ENCODE measurements at places on chromosomes 1 and 21. TPM values are rescaled to one million over a fixed set of nuclear protein-coding genes. Genes with fewer than 3 reads are reported as not detected.
A peak's percentile ranks its signal among the peaks of the same experiment; 100 is the strongest.

DNA sequence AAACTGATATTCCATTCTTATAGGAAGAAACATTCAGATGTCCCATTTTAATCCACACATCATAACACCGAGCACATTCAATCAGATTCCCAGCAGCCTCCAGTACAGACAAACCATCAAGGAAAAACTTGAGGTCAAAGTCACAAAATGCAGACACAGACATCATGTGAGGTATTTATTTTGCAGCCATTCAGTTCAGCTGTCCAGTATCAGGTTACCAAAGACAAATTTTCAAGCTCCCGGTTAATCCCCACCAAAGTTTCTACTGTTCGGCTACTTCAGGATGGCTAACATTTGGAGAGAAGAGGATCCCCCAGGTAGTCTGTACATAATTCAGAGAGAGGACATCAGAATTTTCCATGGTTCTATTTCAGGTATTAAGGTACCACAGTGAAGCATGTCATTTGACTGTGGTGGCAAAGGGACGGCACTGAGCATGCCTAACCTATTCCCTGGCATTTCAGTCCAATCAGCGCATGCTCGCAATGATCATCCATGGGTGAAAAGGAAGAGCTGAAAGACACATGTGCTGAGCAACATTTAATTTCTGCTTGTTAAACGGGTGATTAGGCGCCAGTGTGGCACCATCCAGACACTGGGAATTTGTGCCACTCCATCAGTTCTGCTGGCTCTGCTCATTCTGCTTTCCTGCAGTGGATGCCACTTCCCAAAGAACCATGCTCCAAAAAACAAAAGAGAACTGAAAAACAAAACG is 13.6 kb upstream of the NDC1 start:
- no peaks in the 10 kb centered on the region for H3K36me3 ChIP-seq
- no peak overlapping the region for H3K27ac ChIP-seq
- H3K27me3 ChIP-seq: no peaks in the 10 kb centered on the region
- no peak overlapping the region for H3K4me3 ChIP-seq
- DNase-seq: no peak
- no peaks in the 10 kb centered on the region for H3K4me1 ChIP-seq

GRCh38 chr21:46284733-46285132 is 678 bp downstream of the MCM3AP start:
- DNase-seq: no peak
- H3K36me3 ChIP-seq: no peaks in the 10 kb centered on the region
- H3K27ac ChIP-seq: peak overlapping the region; percentile 97

DNA sequence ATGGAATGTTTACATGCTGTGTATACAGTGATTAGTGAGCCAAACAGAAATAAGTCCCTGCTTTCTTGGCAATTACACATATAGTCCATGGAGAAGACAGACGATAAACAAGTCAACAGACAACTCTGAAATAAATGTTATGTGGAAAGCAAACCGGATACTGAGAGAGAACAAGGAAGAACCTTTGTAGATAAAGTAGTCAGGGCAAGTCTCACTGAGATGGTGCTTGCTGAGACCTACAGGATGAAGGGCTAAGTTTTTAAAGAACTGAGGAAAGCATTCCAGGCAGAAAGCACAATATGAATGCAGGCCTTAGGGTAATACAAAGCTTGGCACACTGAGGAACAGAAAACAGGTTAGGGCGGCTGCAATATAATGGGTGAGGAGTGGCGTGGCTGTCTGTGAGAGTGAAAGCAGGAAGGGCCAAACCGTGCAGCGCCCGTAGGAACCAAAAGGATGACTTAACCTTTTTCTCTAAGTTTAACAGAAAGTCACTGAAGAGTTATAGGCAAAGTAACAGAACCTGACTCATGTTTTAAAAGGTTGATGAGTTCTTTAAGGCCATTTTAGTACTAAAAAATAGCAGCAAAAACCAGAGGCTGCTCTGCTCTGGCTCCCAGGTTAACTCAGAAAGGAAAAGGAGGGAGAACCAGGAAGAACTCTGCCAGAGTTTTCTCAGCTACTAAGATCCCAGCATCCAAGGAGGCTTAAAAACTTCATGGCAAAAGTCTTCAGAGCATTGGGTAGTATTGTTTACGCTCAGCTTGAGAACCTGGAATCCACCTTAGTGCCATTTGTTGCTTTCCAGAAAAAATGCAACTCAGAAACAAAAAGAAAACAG is 8.7 kb upstream of the TTF2 start:
- no peak overlapping the region for H3K4me3 ChIP-seq
- H3K27me3 ChIP-seq: no peaks in the 10 kb centered on the region
- H3K4me1 ChIP-seq: no peaks in the 10 kb centered on the region
- DNase-seq: no peak

DNA sequence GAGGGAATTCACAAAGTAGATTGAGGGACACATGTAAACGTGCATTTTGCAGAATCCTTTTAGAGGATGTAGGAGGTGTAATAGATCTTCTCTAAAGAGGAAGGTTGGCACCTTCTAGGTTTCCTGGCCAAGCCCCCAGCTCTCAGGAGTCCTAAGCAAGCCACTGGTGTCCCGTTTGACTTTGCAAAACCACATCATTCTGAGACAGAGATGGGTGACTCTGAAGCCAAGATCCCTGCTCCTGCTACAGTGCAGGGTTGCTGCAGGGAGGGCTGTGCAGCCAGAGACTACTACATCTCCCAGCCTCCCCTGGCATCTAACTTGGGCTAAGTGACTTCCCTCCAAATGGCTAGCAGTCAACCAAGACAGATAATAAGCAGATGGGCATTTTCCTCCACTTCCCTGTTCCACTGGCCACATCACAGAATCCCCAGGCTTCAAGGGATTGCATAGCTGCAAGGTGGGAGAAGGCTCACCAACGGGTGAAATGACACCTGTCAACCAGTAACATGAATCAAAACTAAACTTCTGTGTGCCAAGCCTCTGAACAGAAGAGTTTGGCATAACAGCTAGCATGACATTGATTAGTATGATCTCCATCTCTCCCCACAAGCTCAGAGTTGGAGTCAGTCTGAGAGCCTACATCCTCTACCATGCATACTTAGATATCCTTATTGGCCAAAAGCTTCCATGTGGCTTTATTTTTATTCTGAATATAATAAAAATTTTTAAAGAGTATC is 129.6 kb upstream of the COA6 start:
- H3K4me1 ChIP-seq: no peaks in the 10 kb centered on the region
- no peaks in the 10 kb centered on the region for H3K36me3 ChIP-seq
- DNase-seq: no peak
- H3K27ac ChIP-seq: no peak overlapping the region

DNA sequence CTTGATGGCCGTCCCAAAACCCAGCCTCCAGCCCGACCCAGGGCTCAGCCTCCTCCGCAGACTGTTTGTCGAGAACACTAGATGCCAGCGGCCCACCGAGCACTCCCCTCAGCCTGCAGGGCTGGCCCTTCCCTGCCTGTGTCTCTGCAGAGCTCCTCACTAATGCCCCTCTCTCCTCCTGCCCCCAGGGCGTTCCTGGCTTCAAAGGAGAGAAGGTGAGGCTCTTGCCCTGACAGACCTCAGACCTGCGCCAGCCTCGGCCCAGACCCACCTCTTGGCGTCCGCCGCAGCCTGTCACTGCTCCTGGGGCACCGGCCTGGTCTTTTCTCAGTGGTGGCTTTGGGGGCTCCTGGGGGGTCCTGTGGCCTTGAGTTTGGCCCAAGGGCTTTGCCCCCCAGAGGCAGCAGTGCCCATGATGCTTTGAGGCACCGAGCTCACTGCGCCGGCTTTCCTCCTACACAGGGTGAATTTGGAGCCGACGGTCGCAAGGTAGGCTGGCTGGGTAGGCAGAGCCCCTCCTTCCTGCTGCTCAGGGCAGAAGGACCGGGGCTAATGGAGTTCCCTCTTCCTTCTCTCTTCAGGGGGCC is 18.4 kb downstream of the COL6A2 start:
- no peaks in the 10 kb centered on the region for H3K27me3 ChIP-seq
- DNase-seq: no peak
- no peak overlapping the region for H3K4me3 ChIP-seq

DNA sequence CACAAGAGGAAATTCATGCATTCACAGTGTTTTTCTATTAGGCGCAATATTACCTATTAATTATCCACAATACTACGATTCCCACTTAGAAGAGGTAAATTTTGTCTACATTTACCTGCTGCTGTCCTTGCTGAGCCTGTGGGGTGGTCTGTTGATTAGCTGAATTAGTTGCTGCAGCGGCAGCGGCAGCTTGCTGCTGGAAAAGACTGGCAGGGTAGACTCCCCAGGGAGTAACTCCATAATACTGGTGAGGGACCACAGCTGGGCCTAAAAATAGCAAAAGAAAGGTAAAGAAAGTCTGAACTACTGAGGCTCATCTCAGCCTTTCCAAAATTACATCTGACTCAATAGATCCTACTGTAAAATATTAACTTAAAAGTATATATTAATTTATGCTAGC is 66.0 kb upstream of the SDC3 start:
- no peak overlapping the region for H3K27ac ChIP-seq
- H3K27me3 ChIP-seq: no peaks in the 10 kb centered on the region
- no peak for DNase-seq

DNA sequence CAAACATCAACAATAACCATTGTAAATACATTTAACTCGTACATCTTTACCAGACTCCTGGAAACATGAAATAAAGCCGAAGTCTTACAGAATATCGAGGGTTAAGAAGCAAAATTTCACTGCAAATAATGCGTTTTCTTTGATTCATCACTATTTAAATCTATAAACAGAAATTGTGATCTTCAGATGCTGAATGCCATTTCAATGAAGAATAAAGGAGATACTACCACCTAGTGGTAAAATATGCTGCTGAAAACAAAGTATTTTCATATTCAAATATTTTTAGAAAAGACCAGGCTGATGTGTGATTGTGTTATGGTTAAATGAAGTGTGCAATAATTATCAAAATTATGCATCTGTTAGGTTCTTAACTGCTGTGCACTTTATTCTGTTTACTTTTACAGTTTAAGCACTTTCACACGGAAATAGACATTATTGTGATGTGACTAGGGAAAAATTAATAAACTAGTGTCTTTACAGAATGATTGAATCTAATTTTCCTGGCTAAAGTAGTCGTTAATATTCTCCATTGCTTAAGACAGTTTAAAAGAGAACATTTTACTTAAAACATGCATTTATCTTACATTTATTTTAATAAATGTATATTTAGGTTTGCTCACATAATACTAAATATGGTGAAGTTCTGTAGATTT is 1093.1 kb downstream of the MRPL39 start:
- H3K4me3 ChIP-seq: no peak overlapping the region
- H3K27ac ChIP-seq: no peak overlapping the region
- no peaks in the 10 kb centered on the region for H3K4me1 ChIP-seq
- H3K36me3 ChIP-seq: no peaks in the 10 kb centered on the region
- DNase-seq: no peak

GRCh38 chr1:171583591-171584201 is 38.3 kb upstream of the MYOCOS start:
- H3K36me3 ChIP-seq: no peaks in the 10 kb centered on the region
- H3K27ac ChIP-seq: no peak overlapping the region
- no peaks in the 10 kb centered on the region for H3K4me1 ChIP-seq
- no peak for DNase-seq
- no peak overlapping the region for H3K4me3 ChIP-seq
- no peaks in the 10 kb centered on the region for H3K27me3 ChIP-seq

DNA sequence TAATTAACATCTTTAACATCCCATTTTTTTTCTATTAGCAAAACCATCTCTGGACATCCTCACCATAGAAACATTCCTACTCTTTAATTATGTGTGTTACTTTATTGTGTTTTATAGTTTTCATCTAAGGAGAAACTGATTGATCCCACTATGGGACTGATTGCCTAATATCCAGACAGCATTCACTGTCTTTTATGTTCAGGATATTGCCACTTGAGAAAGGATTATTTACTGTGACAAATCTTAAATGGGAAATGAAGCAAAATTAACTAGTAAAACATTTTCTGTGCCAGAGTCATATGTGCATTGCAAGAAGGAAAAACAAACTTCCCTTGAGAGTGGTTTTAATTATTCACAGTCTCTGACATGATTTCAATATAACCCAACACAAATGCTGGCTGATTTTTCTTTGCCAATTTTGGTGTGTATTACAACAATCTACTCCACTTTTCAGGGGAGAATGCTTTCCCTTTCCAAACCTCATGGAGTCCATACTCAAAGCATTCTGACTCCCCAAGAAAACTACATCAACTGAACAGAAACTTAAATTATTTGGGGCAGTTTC is 15.8 kb upstream of the RGS13 start:
- no peak overlapping the region for H3K27ac ChIP-seq
- no peaks in the 10 kb centered on the region for H3K27me3 ChIP-seq
- DNase-seq: no peak
- H3K36me3 ChIP-seq: no peaks in the 10 kb centered on the region
- no peaks in the 10 kb centered on the region for H3K4me1 ChIP-seq
- H3K4me3 ChIP-seq: no peak overlapping the region

DNA sequence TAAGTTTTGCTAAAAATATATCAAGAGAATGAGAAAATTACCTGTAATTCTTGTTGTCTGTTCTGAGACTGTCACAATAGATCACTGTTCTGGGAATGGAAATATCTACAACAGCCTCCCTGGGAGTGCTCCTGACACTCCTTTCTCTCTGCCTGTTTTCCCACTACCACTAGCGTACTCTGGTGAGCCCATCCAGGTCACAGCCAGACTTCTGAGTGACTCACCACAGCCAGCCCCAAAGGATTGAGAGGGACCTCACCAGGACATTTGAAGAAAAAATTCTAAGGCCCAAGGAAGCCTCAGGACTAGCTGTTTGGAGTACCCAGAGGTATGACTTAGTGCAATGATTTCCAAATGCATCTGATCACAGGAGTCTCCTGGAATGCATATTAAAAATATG is 39.0 kb upstream of the TADA1 start:
- H3K27me3 ChIP-seq: peaks cover 34% of the 10 kb centered on the region
- DNase-seq: no peak
- H3K4me1 ChIP-seq: no peaks in the 10 kb centered on the region
- H3K27ac ChIP-seq: no peak overlapping the region

GRCh38 chr21:44845418-44846223 is 27.8 kb upstream of the SUMO3 start:
- no peak overlapping the region for H3K4me3 ChIP-seq

- no peaks in the 10 kb centered on the region for H3K27me3 ChIP-seq
- no peaks in the 10 kb centered on the region for H3K4me1 ChIP-seq
- no peak overlapping the region for H3K27ac ChIP-seq
- no peak overlapping the region for H3K4me3 ChIP-seq
These were observed 45.1 kb upstream of the EXO1 start for GRCh38 chr1:241802863-241803262.

- no peak overlapping the region for H3K4me3 ChIP-seq
- DNase-seq: no peak
- no peak overlapping the region for H3K27ac ChIP-seq
- H3K4me1 ChIP-seq: no peaks in the 10 kb centered on the region
These were observed 266.6 kb downstream of the LRRC7 start for GRCh38 chr1:69834336-69834735.

GRCh38 chr1:205569411-205570172 is 62.2 kb downstream of the ELK4 start:
- no peak for DNase-seq
- no peak overlapping the region for H3K4me3 ChIP-seq
- peaks cover 63% of the 10 kb centered on the region for H3K27me3 ChIP-seq
- no peaks in the 10 kb centered on the region for H3K36me3 ChIP-seq
- no peak overlapping the region for H3K27ac ChIP-seq

- H3K27me3 ChIP-seq: no peaks in the 10 kb centered on the region
- H3K4me3 ChIP-seq: no peak overlapping the region
- no peak for DNase-seq
- no peak overlapping the region for H3K27ac ChIP-seq
- no peaks in the 10 kb centered on the region for H3K4me1 ChIP-seq
These were observed 6.2 kb downstream of the DUSP23 start for GRCh38 chr1:159786966-159787365.

CD34 gene
- total RNA-seq: 0.90 TPM

LIN28A gene
- 0.43 TPM for total RNA-seq

PLCH2 gene
- 1.3 TPM for total RNA-seq

All from hepatocyte (in vitro differentiated cells).